ENCODE measurements at places on chromosomes 2 and 18. TPM values are rescaled to one million over a fixed set of nuclear protein-coding genes. Genes with fewer than 3 reads are reported as not detected.

The ZSWIM2 gene
- not detected for total RNA-seq

The POTEJ gene
- total RNA-seq: not detected

The VWC2L gene
- not detected for total RNA-seq

The C2orf66 gene
- 0.84 TPM for total RNA-seq

The DES gene
- total RNA-seq: 0.38 TPM

The KANSL1L gene
- total RNA-seq: 6.5 TPM

The DYSF gene
- total RNA-seq: 3.4 TPM

The DNAH7 gene
- total RNA-seq: 0.20 TPM

The HAAO gene
- total RNA-seq: not detected

The CYBRD1 gene
- 62.2 TPM for total RNA-seq

The GALNT14 gene
- 21.8 TPM for total RNA-seq

The ALLC gene
- total RNA-seq: not detected

The EFEMP1 gene
- total RNA-seq: 872 TPM

The CD207 gene
- total RNA-seq: not detected

The CROCC2 gene
- not detected for total RNA-seq

The TWIST2 gene
- total RNA-seq: 13.6 TPM

The KLHL14 gene
- total RNA-seq: 0.54 TPM

The EMILIN1 gene
- not detected for total RNA-seq

The CHN1 gene
- 28.7 TPM for total RNA-seq

The FEV gene
- not detected for total RNA-seq

The SP5 gene
- not detected for total RNA-seq

The RAPGEF4 gene
- total RNA-seq: 10.8 TPM

The TMEM200C gene
- total RNA-seq: 3.8 TPM

The ST6GAL2 gene
- total RNA-seq: not detected

The CYP27C1 gene
- not detected for total RNA-seq

The HAUS1 gene
- 22.9 TPM for total RNA-seq

The TMEM247 gene
- not detected for total RNA-seq

The FBXO15 gene
- total RNA-seq: 1.1 TPM

The REG1A gene
- total RNA-seq: not detected

The ANKRD30B gene
- total RNA-seq: not detected

The LYPD6B gene
- total RNA-seq: 0.38 TPM

The GKN1 gene
- total RNA-seq: 1.6 TPM

The NEU4 gene
- 0.35 TPM for total RNA-seq

The ACVR1C gene
- 3.6 TPM for total RNA-seq

The TMEM37 gene
- 1.4 TPM for total RNA-seq

The KATNAL2 gene
- 0.87 TPM for total RNA-seq

The ICA1L gene
- 6.9 TPM for total RNA-seq

The MIB1 gene
- total RNA-seq: 42.0 TPM

The FSIP2 gene
- not detected for total RNA-seq

The UGT1A8 gene
- not detected for total RNA-seq

The MTERF4 gene
- 20.2 TPM for total RNA-seq

The FRZB gene
- not detected for total RNA-seq

The GKN2 gene
- 1.6 TPM for total RNA-seq

The HOXD8 gene
- 13.9 TPM for total RNA-seq

The IL1B gene
- 2.5 TPM for total RNA-seq

The SERPINB11 gene
- total RNA-seq: 107 TPM

The MROH2A gene
- total RNA-seq: not detected

The RTP5 gene
- total RNA-seq: not detected

The TMEM169 gene
- total RNA-seq: 0.17 TPM

The ABCG8 gene
- not detected for total RNA-seq

The TOGARAM2 gene
- not detected for total RNA-seq

The CRYGD gene
- total RNA-seq: not detected

The UPP2 gene
- total RNA-seq: not detected
